ENCODE measurements at places on chromosomes 2 and 18. TPM values are rescaled to one million over a fixed set of nuclear protein-coding genes. Genes with fewer than 3 reads are reported as not detected.

Gene HOXD8
- total RNA-seq, result not detected

Gene SNED1
- total RNA-seq, result 1.8 TPM

Gene CREG2
- 1.2 TPM for total RNA-seq

Gene PHOSPHO2
- 7.2 TPM for total RNA-seq

Gene SNORC
- 0.61 TPM for total RNA-seq

Gene LIPG
- 6.1 TPM for total RNA-seq

- H3K4me3 ChIP-seq, result no peak overlapping the region
- H3K27ac ChIP-seq, result no peak overlapping the region
- no peaks in the 10 kb centered on the region for H3K36me3 ChIP-seq
- peaks cover 3% of the 10 kb centered on the region for H3K4me1 ChIP-seq
Measured at GRCh38 chr2:173972636-173973035, 7.5 kb upstream of the SP3 start.

DNA sequence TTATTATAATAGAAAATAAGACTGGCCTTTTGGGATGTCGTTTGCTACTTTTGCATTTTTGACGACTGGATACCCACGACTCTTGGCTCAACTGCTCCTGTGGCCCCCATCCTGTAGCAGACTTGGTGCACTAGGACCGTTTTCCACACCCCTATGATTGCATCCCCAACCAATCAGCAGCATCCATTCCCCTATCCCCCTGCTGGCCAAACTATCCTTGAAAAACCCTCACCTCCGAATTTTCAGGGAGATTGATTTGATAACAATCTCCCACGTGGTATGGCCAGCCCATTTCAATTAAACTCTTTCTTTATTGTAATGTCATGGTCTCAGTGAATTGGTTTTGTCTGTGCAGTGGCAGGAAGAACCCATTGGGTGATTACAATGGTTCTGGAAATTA lies 37.9 kb upstream of the TTR start:
- H3K36me3 ChIP-seq, result no peaks in the 10 kb centered on the region
- DNase-seq, result peak; percentile 44
- no peak overlapping the region for H3K4me3 ChIP-seq
- H3K27me3 ChIP-seq, result no peaks in the 10 kb centered on the region

DNA sequence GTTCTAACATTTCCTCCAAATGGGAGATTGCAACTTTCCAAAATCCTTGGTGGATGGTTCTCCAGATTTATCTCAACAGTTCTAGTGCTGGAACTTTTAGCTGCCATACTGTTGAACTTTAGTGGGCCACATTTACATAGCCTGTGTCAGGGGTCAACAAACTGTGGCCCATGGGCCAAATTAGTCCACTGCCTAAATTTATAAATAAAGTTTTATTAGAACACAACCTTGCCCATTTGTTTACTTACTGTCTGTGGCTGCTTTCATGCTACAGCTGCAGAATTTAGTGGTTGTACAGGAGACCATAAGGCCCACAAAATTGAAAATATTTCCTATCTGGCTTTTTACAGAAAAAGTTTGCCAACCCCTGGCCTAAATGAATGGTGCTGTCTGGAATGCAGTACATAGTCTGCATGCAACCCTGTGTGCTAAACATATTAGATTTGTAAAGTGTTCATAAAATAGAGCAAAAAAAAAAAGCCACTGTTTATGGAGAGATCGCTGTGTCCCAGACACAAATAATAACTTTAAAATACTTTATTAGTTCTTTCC lies 30.3 kb downstream of the MGAT5 start:
- H3K36me3 ChIP-seq, result no peaks in the 10 kb centered on the region
- DNase-seq, result no peak
- H3K4me3 ChIP-seq, result no peak overlapping the region

GRCh38 chr2:221202431-221202830 lies 369.7 kb downstream of the EPHA4 start:
- no peak for DNase-seq
- H3K27me3 ChIP-seq, result no peaks in the 10 kb centered on the region
- H3K4me3 ChIP-seq, result no peak overlapping the region
- H3K4me1 ChIP-seq, result no peaks in the 10 kb centered on the region
- no peaks in the 10 kb centered on the region for H3K36me3 ChIP-seq

DNA sequence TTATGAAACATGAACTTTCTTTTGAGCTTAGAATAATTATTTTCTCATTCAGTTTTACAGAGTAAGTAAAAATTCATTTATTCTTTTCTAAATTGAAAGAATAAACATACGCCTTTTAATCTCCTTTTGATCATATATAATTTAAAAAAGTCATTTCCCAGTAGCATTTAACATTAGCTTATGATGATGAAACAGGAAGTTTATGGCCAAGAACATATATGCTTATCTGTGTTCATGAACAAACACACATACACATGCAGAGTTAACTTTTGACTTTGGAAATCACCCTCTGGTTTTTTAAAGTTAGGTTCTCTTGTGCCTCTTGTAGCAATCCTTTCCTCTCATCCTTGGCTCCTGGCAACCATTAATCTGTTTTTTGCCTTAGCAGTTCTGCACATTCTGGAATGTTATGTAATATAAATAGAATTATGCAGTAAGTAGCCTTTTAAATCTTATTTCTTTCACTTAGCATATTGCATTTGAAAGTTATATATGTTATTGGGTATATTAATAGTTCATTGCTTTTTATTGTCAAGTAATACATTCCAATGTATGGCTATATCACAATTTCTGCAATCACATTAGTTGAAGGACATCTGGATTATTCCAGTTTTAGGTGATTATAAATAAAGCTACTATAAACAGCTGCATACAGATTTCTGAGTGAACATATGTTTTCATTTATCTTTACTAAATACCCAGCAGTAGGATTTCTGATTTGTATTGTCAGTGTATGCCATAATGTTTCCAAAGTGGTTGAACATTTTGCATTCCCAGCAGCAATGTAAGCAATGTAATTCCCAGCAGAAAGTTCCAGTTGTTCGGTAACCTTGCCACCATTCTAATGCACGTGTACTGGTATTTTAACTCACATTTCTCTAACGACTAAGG lies 210.3 kb downstream of the ZRANB3 start:
- no peaks in the 10 kb centered on the region for H3K36me3 ChIP-seq
- no peaks in the 10 kb centered on the region for H3K27me3 ChIP-seq
- no peak overlapping the region for H3K4me3 ChIP-seq
- DNase-seq, result no peak

DNA sequence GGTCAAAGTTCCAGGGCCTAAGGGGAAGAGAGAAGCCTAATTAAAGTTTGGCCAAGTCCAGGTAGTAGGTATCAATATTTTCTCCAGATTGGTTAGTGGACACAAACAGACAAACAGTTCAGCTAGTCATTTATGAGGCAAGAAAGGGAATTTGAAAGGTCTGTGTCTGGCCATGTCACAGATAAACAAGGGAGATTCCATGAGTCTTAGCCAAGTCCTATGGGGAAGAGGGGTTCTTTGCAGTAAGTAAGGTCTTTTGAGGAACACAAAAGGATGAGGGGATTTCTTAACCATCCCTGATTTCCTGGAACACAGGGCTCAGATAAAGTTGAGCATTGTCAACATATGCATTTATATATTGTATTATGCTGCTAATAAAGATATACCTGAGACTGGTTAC lies 310.8 kb downstream of the PLCL1 start:
- H3K4me3 ChIP-seq, result no peak overlapping the region
- no peaks in the 10 kb centered on the region for H3K27me3 ChIP-seq
- H3K36me3 ChIP-seq, result no peaks in the 10 kb centered on the region
- no peak overlapping the region for H3K27ac ChIP-seq
- no peak for DNase-seq
- no peaks in the 10 kb centered on the region for H3K4me1 ChIP-seq

- no peaks in the 10 kb centered on the region for H3K27me3 ChIP-seq
- no peak overlapping the region for H3K4me3 ChIP-seq
- H3K4me1 ChIP-seq, result no peaks in the 10 kb centered on the region
- DNase-seq, result no peak
Measured at GRCh38 chr2:49105506-49105905, 48.8 kb downstream of the FSHR start.

DNA sequence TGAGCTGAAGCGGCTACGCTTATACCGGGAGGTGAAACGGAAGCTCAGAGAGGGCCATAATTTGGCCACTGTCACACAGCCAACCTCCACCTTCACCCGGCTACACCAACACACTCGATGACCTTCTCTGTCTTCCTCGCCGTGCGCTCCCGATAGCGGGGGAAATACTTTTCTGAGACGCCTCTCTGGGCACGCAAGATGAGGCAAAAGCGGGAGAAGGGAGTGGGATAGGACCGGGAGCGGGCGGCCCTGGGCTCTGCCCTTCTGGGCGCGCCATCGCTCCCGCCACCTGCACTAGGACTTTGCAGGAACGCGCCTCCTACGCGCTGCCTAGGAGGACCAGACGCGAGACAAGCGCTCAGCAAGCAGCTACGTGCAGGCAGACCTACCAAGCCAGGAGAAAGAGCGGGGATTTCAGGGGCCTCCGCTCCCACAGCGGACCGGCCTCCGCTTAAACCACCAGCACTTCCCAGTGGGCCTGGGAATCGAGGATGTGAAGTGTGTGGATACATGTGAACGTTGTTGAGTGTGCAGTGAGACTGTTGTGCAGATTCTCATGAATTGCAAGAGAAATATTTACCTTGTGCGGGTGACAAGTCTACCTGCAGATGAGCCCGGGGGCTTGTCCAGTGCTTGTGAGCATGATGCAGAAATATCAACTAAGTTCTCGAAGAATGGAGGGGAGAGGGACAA lies 11.4 kb downstream of the SIX3 start:
- H3K4me3 ChIP-seq, result peak overlapping the region; percentile 71
- no peak overlapping the region for H3K27ac ChIP-seq
- H3K36me3 ChIP-seq, result no peaks in the 10 kb centered on the region
- peaks cover 78% of the 10 kb centered on the region for H3K27me3 ChIP-seq

- H3K27me3 ChIP-seq, result no peaks in the 10 kb centered on the region
- no peaks in the 10 kb centered on the region for H3K36me3 ChIP-seq
- no peak overlapping the region for H3K27ac ChIP-seq
- peaks cover 4% of the 10 kb centered on the region for H3K4me1 ChIP-seq
- peak; percentile 40 for DNase-seq
Measured at GRCh38 chr18:50806208-50806616, 13.6 kb downstream of the MRO start.

DNA sequence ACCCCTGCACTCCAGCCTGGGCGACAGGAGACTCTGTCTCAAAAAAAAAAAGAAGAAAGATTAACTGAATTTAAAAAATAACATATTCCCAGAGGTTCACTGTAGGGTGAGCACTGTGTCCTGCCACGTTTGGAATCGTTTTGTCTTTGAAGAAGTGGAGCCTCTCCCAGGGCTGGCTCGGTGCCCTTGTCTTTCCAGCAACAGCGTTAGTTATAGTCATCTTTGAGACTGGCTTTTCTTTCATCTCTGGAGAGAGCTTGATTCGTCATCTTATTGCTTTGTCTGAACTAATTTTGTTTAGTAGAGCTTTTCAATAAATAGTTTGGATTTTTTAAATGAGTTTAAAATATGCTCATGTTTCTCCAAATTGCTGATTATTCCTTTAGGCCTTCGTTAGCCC lies 50.5 kb downstream of the IMPA2 start:
- H3K4me3 ChIP-seq, result no peak overlapping the region
- no peak for DNase-seq
- H3K27ac ChIP-seq, result no peak overlapping the region
- H3K36me3 ChIP-seq, result peaks cover 49% of the 10 kb centered on the region

GRCh38 chr2:67215214-67216055 lies 181.7 kb upstream of the ETAA1 start:
- H3K27me3 ChIP-seq, result no peaks in the 10 kb centered on the region
- peak; percentile 76 for DNase-seq
- H3K36me3 ChIP-seq, result peaks cover 9% of the 10 kb centered on the region
- H3K4me1 ChIP-seq, result peaks cover 4% of the 10 kb centered on the region
- H3K27ac ChIP-seq, result no peak overlapping the region

DNA sequence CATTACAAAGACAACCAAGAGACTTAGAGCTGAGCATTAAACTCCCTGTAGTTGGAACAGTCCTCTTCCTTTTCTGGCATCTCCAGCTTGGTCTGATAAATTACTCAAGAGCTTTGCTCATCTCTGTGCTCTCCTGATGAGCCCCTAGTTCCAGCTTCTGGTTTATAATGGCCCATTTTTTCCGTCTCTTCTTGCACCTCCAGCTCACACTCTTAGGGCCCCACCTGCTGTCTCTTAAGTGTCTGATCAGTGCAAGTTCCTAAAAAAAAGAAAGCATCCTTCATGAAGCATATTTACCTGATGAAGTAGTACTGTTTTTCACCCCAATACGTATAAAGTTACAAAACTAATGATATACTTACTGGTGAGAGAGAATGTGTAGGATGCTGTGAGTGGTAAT lies 822.9 kb downstream of the RNF144A start:
- H3K27ac ChIP-seq, result no peak overlapping the region
- no peaks in the 10 kb centered on the region for H3K27me3 ChIP-seq
- DNase-seq, result no peak

- no peaks in the 10 kb centered on the region for H3K27me3 ChIP-seq
- no peak overlapping the region for H3K4me3 ChIP-seq
- no peak overlapping the region for H3K27ac ChIP-seq
- H3K4me1 ChIP-seq, result peaks cover 6% of the 10 kb centered on the region
- no peak for DNase-seq
- H3K36me3 ChIP-seq, result peaks cover 5% of the 10 kb centered on the region
Measured at GRCh38 chr2:152594022-152594766, 123.1 kb downstream of the PRPF40A start.

DNA sequence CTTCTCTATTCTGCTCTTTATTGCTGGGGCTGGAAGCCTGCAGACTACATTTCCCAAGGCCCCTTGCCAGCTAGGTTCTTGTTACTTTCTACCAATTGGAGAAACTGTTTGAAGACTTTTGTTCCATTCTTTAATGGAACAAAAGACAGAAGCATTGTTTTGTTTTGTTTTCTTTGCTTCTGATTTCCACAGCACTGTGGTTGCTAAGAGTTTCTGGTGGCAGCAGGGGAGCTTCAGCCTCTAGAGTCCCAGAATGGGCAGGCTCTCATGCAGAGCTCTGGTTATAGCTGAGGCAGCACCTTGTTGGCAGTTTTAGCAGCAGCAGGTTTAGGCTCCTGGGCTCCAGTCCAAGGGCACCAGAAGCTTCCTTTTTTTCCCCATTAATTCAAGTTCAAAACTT lies 234.3 kb downstream of the ETAA1 start:
- DNase-seq, result no peak
- H3K36me3 ChIP-seq, result no peaks in the 10 kb centered on the region
- H3K4me3 ChIP-seq, result no peak overlapping the region
- H3K4me1 ChIP-seq, result no peaks in the 10 kb centered on the region

- H3K36me3 ChIP-seq, result peaks cover 2% of the 10 kb centered on the region
- no peak for DNase-seq
- no peaks in the 10 kb centered on the region for H3K27me3 ChIP-seq
- no peak overlapping the region for H3K27ac ChIP-seq
- H3K4me1 ChIP-seq, result no peaks in the 10 kb centered on the region
- no peak overlapping the region for H3K4me3 ChIP-seq
Measured at GRCh38 chr2:149860276-149860921, 272.8 kb upstream of the MMADHC start.

GRCh38 chr2:196747400-196747799 lies 52.1 kb downstream of the GTF3C3 start:
- H3K4me1 ChIP-seq, result peaks cover 2% of the 10 kb centered on the region
- no peak overlapping the region for H3K4me3 ChIP-seq
- H3K27ac ChIP-seq, result no peak overlapping the region
- H3K27me3 ChIP-seq, result no peaks in the 10 kb centered on the region
- DNase-seq, result no peak

- peaks cover 11% of the 10 kb centered on the region for H3K36me3 ChIP-seq
- no peak overlapping the region for H3K27ac ChIP-seq
- no peak overlapping the region for H3K4me3 ChIP-seq
- no peaks in the 10 kb centered on the region for H3K4me1 ChIP-seq
- DNase-seq, result no peak
- H3K27me3 ChIP-seq, result no peaks in the 10 kb centered on the region
Measured at GRCh38 chr2:66173645-66174044, 261.3 kb upstream of the MEIS1 start.

Measured in H9 (cell line).